ENCODE measurements at places on chromosomes 11 and 22. TPM values are rescaled to one million over a fixed set of nuclear protein-coding genes. Genes with fewer than 3 reads are reported as not detected.

GRCh38 chr22:17085277-17086181 is 729 bp downstream of the IL17RA start:
- no peak for DNase-seq

GRCh38 chr22:49148895-49149418 is 678.7 kb downstream of the BRD1 start:
- no peak for DNase-seq

Gene C11orf16
- not detected for total RNA-seq

DNA sequence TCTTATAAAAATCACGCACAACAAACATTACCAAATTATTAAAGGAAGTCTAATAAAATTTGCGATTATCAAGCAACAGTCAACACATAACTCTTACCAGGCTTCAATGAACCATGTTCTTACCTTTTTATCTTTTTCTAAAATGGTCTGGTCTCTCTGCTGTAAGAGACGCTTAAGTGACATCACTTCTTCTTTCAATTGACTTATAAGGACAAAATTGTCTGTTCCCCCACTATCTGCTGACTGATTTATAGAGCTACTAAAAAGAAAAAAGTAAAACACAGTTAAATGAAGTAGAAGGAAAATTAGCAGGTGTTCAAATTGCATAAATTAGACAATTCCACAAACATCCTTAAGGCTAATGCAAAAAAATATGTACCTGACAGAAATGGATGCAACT is 10.9 kb downstream of the FAM76B start:
- no peak for DNase-seq

DNA sequence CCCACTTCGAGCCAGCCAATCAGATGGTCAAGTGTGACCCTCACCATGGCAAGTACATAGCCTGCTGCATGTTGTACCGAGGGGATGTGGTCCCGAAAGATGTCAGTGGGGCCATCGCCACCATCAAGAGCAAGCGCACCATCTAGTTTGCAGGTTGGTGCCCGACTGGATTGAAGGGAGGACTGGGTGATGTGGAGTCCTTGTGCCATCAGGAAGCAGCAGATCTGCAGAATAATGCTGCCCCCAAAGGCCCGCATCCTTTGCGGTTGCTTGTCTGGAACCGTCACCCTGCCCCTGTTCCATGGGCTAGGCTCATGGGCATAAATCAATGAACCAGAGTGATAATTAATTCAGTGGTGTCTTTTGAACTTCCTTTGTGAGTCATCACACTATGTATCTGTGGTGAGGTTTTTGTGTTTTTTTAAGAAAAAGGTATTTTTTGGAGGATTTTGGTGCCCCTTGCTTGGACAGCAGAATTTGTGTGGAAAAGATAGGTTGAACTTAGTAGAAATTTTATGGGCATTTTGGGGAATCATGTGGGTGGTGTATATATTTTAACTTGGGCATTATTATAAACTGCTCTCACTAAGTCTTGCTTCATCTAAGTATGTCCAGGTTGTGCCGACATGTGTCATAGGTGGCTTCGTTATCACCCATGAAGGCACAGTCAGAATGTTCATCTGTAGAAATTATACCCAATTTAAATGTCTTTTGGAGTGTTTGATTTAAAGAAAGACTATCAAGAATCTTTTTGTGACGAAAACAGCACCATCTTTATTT is 22.3 kb downstream of the LRRC74B start:
- DNase-seq: no peak

GRCh38 chr11:7577291-7578190 is 63.7 kb downstream of the PPFIBP2 start:
- DNase-seq: peak; percentile 41

Gene SPI1
- 15.2 TPM for total RNA-seq

DNA sequence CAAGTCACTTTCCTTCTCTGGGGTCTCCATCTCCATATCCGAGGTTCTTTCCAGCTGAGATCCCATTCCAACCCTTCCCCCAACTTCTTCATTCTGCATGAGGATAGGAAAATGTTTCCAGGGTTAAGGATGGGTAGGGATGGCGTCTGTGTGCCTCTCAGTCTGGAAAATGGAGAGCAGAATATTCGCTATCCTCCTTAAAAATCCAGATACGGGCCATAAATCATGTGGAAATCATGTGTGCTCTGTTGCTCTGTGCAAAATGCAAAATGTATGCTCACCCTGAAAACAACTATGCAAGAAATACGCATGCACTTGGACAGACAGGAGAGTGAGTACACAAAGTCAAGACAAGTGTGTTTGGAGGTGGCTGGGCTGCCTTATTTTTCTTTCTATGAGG is 3.2 kb downstream of the CREB3L1 start:
- DNase-seq: no peak

DNA sequence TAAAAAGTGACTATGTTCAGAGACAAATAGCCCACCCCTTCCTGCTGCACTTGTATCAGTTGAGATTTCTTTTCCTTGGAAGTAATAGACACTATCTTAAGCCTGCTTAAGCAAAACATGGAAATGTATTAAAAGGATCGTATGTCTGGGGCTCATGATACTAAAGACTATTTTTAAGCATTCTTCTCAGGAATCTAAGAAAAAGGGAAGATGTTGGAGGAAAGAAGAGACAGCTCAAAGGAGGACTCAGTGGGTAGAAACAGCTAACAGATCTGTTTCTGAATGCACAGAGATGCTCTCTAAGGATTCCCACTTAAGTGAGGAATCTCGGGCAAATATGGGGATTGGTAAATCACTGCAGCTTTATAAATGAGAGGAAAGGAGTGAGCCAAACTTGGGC is 62.5 kb downstream of the FAM76B start:
- no peak for DNase-seq

DNA sequence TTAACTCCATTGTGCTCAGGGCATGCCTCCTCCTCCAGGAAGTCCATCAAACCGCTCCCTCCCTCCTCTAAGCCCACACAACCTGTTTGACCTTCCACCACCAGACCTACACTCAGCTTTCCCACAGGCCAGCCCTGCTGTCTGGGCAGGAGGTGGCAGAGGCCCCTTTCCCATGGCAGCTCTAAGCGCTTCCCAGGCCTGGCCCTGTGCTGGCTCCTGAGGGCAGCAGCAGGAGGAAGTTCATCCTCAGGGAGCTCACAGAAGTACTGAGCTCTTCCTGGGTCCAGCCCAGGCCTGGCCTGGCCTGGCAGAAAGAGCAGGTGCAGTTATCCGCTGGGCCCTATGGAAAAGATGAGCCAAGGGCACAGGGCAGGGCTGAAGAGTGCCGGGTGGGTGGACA is 31.4 kb downstream of the ARAP1 start:
- DNase-seq: no peak

Gene OR6Q1
- not detected for total RNA-seq

Gene OR51B2
- 1.6 TPM for total RNA-seq

- DNase-seq: no peak
Measured at GRCh38 chr11:12512826-12513395, 135.5 kb downstream of the PARVA start.

GRCh38 chr22:23164091-23164490 is 16.2 kb upstream of the BCR start:
- DNase-seq: no peak

Gene PDGFB
- total RNA-seq: 8.5 TPM

Gene PPP2R5B
- 14.0 TPM for total RNA-seq

- DNase-seq: no peak
Measured at GRCh38 chr11:57763568-57763967, 2.0 kb downstream of the CTNND1 start.

- no peak for DNase-seq
Measured at GRCh38 chr22:46173152-46173551, 22.8 kb downstream of the PPARA start.

DNA sequence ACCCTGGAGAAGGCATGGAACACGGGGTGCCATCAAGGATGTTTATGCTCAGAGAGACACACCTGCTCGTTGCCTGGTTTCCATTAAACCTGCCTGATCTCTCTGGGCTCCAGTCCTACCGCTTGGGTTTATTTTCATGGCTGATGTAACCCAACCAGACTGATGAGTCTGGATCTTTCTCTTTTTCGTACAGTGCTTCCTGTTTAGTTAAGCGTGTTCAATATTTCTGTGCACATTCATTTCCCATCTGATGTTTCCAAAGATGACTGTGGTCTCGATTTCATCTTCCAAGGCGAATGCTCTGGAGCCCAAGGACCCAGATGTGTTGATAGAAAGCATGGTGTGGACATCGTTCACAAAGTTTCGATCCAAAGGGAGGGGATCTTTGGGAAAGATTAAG is 84.3 kb downstream of the SNX19 start:
- no peak for DNase-seq

Gene VPS37C
- 9.3 TPM for total RNA-seq

GRCh38 chr11:70532066-70532440 is 133.7 kb downstream of the CTTN start:
- peak; percentile 22 for DNase-seq

- no peak for DNase-seq
Measured at GRCh38 chr11:66973956-66974580, 1.0 kb upstream of the C11orf86 start.

- no peak for DNase-seq
Measured at GRCh38 chr11:128390246-128390645, 197.1 kb downstream of the ETS1 start.

DNA sequence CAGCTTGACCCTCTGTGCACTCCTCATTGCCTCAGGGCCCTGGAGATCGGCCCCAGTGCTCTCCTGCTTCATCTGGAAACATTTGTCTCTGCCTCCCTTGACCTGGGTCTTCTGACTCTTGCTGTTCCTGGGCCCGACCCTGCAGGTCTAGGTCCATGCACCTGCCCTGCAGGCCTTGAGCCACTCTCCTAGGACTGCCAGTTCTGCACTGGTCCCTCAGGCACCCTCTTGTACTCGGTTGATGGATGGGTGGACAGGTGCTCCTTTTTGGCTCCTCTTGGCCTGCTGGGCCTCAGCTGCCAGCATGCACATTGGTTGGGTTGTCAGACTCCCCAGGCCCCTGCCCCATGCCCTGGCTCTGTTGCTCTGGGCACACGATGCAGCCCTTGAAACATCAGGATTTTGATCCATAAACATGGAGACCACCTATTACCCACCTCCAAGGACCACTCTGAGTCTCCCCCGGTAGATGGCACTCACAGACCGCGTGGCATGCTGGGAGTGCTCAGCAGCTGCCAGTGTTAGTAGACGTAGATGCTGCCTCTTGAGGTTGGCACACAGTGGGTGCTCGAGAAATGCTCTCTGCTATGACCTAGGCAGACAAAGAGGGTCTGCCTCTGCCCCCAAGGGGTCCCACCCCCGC is 20.2 kb upstream of the ACR start:
- no peak for DNase-seq

Gene LRRC74B
- total RNA-seq: not detected

DNA sequence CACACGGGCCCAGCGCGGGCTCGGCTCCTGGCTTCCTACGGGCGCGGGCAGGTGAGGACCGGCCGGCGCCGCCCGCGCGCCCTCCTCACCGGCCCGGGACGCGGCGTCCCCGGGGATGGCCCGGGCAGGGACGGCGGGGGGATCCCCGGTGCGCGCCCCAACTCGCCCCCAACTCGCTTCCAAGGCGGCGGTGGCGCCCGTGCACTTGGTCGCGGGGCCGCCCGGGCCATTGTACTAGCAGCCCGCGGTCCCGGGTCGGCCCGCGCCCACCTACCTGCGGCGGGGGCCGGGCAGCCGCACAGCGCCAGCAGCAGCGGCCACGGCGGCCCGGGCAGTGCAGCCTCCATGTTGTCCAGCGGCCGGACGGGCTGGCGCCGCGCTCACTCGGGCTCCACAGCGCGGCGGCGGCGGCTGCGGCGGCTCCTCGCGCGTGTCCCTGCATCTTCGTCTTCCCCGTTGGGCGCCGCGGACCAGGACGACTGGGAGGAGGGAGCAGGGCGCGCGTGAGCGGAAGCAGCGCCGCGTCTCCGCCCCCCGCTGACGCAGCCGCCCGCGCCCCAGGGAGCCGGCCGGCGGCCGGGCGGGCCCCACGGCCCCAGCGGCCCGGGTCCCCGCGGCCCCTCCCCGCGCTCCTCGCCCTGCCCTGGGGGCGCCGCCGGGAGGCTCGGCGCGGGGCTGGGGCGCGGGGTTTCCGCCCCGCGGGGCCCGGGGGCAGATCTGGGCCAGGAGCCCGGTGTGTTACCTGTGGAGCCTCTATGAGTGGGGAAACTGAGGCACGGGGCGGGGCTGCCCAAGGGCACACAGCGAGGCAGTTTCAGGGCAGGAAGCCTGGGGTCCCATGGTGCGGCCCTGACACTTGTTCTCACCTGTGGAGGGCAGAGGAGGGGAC is 159.3 kb upstream of the GRK3 start:
- peak; percentile 73 for DNase-seq

DNA sequence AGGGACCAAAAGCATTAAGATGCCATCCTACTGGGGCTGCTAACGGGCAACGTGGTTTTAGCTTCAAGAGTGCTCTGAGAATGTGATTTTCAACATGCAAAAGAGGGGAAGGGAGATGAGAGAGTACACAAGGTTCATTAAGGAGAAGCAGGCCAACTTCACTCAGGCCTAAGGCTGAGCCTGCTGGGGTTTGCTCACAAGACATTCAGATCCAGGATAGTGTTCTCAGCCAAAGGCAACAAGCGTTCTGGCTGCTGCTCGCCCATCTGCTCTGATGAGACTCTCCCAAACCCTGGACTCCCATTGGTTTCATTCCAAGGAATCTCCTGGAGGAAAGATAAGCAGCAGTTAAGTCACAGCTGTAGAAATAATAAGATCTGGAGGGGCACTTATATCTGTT is 23.6 kb upstream of the UPB1 start:
- no peak for DNase-seq

Gene XKR3
- 0.16 TPM for total RNA-seq

GRCh38 chr11:16335236-16335962 is 20.9 kb downstream of the SOX6 start:
- no peak for DNase-seq

DNA sequence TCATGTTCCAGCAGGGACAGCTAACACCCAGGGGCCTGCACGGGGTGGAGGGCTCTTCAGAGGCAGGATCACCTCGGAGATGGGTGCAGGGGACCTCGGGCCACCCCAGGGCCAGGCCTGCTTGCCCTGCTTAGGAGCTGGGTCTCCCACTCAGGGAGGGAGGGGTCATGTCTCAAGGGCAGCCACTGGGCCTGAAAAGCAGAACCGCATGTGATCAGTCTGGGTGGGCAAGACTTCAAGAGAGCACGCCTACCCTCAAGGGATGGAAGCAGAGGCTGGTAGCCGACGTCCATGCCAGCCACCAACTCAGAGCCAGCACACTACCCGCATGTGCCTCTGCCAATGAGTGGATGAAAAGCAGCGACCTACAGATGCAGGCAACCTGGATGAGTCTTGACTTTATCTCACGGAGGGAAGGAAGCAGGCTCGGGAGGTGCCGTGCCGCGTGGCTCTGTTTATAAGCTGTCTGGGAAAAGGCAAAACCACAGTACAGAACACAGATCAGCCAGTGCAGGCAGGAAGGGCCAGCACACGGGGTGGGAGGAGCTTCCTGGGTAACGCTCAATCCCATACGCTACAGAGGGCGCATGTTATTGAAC is 16.0 kb downstream of the TBX1 start:
- no peak for DNase-seq
